MV-4-11 (cell line): ENCODE measurements at places on chromosomes 5 and 9.
A peak's percentile ranks its signal among the peaks of the same experiment; 100 is the strongest.

GRCh38 chr9:94140791-94141790 lies 56.8 kb downstream of the PTPDC1 start:
- DNase-seq = no peak

GRCh38 chr5:115599502-115599901 lies 2.8 kb downstream of the TICAM2 start:
- DNase-seq = peak; percentile 39

DNA sequence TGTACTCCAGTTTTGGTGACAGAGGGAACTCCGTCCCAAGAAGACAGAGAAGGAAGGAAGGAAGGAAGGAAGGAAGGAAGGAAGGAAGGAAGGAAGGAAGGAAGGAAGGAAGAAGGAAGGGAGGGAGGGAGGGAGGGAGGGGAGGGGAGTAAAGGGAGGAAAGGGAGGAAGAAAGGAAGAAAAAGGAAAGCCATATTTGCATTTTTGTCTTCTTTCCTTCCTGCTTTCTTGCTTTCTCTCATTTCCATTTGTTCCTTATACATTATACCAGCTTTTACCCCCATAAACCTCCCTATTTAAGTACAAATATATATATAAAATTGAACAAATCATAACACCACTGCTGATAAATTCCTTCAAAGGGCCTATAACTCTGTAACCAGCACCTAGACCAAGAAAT lies 151.8 kb downstream of the SMC2 start:
- DNase-seq = no peak

GRCh38 chr9:84318981-84319380 lies 21.6 kb downstream of the SLC28A3 start:
- DNase-seq = no peak

DNA sequence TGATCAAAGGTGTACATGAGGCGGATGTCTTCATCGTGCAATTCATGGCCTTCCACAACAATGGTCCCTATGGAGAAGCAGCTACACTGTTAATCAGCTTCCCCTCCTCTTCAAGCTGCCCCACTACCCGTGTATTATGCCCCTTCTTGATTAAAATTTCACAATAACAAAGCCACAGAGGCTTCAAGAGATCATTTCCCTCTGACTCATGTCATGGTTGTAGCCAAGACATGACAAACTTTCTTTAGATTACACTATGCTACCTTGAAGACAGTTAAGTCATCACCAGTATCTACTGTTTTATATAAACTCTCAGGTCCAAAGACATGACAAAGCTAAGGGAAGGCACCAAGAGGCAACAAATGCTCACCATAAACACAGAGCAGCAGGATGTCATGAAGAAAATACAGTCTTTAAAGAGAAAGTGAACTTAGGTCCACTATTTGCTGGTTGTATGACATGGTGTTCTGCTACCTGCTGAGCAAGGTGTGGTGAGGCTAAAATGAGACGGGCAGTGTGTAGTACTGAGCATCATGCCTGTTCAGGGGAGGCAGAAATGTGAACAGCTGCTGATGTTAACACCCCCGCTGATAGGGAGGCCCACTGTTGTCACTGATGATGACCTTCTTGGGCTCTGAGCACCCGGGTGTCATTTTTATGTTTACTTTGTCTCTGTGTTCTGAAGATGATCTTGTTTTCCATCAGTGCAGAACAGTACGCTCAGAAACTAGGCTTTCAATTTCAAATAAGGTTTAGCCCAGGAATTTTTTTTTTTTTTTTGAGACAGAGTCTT lies 48.3 kb downstream of the IARS1 start:
- peak; percentile 65 for DNase-seq

DNA sequence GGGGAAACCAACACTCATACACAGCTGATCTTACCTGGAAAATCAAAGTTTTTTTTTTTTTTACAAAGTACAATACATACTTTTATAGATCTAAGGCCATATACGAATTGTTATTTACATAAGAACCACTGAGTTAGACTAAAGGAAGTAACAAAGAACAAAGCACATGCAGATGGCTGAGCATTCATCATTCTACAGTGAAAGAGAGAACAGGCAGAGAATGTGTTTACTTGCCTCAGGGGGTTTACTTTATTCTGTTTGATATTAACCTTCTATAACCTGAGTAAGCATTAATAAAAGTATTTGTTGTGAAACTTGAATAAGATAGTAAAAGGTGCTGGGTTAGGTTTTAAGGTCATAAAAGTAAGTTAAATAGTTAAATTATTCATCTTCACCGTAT lies 54.7 kb downstream of the SLC38A9 start:
- no peak for DNase-seq

DNA sequence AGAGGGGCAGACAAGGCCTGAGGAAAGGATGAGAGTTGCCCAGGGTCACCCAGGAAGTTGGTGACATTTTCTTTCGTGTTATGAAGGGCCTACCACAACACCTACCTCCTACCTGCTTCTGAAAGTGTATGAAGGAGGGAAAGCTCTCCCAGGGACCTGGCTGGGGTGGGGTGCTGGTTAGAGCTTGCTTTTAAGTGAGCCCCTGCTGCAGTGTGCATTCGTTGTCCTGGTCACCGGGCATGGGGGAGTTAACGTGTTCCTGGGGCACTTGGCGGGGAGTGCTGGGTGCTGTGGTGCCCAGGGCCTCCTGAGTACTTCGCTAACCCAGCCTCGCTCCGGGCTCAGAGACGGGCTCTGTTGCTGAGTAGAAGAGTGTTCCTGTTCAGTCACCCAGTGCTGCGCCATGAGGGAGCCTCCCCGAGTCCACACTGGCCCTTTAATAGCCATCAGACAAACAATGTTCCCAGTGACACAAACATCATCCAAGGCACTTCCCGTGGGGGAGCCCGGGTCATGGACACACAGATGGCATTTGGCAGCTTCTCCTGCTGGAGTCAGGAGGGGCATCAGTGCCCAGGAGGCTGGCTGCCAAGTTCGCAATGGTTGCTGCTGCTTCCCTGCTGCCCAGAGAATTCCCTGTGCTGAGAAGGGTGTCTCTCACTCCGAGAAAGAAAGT lies 85.7 kb downstream of the AMBP start:
- DNase-seq = no peak

DNA sequence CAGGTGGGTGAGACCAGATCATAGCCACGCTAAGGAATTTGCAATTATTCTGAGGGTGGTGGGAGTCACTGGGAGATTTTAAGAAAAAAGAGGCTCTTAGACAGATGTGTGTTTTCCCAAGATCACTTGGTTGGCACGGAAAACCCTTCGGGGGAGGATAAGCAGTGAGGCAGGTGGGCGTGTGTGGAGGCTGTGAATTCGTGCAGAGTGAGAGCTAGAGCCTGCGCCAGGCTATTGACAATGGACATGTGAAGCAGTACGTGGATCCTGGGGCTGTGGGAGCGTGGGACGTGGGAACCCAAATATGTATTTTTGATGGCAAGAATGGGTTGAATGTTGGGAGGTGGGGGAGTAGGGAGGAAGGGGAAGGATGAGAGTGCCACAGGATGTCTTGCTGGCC lies 19.4 kb downstream of the MVB12B start:
- no peak for DNase-seq

DNA sequence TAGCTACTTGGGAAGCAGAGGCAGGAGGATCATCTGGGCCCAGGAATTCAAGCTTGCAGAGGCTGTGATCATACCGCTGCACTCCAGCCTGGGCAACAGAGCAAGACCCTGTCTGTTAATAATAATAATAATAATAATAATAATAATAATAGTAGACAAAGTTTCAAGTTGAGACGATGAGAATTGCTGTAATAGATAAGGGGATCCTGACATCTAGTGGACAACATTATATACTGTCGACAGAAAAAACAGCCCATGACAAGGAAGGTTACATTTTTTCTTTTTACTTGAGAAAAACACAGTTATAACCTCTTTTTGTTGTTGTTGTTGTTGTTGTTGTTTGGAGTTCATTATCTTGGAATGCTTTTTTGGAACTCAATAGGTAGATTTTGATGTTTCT lies 35.3 kb downstream of the NDFIP1 start:
- DNase-seq = peak; percentile 6

DNA sequence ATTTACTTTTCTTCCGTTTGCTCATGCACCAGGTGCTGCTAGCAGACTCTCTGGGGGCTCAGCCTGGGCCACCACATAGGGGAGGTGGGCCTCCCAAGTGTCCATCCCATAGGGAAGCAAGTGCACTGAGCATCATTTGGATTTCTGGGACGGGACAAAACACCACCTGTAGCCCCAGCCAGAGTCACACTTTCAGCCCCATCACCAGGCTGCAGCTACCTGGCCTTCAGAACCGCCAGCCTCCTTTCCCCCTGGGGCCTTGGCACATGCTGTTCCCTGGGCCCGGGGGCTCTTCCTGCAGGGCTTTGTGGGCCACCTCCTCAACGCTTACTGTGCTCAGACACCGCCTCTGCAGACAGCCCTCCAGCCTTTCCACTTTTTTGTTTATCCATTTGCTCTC lies 19.6 kb upstream of the SUSD3 start:
- no peak for DNase-seq

GRCh38 chr5:142692321-142692894 lies 6.5 kb upstream of the FGF1 start:
- DNase-seq = peak; percentile 90

DNA sequence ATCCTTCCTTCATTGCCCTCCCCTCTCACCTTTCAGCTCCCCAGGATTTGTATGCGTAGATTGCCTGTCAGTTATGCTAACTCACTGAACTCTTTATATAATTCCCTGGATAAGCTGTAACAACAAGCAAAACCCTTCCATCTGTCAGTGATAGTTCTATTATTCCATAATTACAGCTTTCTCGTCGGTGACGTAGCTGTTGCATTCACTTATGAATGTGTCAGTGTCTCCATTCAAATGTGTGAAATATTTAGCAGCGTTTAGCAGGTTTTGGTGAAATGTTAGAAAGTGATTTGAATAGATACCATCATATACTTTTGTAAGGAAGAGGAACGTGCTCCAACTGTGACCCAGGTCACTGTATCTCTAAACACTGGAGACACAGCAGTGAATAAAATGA lies 45.2 kb downstream of the PIP5K1B start:
- DNase-seq = no peak

GRCh38 chr9:134014946-134015345 lies 10.3 kb upstream of the BRD3OS start:
- no peak for DNase-seq
